ENCODE measurements at places on chromosomes 7 and 10.
A peak's percentile ranks its signal among the peaks of the same experiment; 100 is the strongest.

GRCh38 chr7:46163246-46163645, 242.2 kb upstream of the IGFBP3 start:
- no peak for DNase-seq

GRCh38 chr10:122293156-122293960, 22.3 kb downstream of the BTBD16 start:
- no peak for DNase-seq

DNA sequence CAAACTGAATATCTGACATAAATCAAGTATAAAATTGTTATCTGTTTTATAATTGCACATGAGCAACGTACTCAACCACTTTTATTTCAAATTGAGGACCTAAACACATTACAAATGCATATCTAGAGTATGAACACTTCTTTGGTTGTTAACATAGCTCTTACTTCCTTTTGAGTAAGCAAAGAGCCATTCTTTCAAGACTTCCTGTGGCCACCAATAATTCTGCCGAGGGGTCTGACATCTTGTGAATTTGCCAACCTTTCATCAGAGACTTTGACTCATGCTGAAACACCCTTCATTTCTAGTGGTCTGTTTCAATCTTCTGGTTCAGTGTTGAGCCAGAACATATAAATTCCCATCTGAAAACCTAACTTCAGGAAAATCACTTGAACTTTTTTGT, 59.4 kb downstream of the CDK14 start:
- peak; percentile 93 for DNase-seq

DNA sequence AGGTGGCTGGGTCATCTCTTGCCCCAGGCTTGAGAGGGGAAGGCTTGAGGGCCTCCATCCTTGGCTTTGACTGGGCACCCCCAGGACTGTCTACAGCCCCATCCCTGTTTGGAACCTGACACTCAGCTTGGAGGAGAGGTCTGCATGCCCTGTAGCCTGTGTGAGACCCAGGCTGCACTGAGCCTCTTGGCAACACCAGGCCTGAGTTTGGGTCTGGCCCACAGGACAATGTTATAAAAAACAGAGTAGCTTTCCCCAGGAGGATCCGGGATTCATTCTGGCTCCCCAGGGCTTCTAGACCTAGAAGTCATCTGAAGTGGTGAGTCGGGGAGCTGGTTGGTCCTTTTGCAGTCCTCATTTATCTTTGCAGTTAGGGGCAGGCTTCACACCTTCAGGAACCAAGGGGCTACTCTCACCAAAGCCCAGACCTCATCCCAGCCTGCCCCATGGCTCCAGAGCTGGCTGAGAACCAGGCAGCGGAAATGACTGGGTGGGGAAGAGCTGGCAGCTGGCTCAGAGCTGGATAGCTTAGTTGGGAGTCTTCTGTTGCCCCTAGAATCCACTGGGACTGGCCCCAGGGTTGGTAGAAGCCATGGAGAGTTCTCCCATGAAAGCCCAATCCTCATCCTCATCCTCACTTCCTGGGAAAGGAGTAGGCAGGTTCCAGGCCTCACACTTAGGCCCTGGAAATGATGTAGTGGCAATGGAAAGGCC, 68.8 kb downstream of the ADCYAP1R1 start:
- no peak for DNase-seq

DNA sequence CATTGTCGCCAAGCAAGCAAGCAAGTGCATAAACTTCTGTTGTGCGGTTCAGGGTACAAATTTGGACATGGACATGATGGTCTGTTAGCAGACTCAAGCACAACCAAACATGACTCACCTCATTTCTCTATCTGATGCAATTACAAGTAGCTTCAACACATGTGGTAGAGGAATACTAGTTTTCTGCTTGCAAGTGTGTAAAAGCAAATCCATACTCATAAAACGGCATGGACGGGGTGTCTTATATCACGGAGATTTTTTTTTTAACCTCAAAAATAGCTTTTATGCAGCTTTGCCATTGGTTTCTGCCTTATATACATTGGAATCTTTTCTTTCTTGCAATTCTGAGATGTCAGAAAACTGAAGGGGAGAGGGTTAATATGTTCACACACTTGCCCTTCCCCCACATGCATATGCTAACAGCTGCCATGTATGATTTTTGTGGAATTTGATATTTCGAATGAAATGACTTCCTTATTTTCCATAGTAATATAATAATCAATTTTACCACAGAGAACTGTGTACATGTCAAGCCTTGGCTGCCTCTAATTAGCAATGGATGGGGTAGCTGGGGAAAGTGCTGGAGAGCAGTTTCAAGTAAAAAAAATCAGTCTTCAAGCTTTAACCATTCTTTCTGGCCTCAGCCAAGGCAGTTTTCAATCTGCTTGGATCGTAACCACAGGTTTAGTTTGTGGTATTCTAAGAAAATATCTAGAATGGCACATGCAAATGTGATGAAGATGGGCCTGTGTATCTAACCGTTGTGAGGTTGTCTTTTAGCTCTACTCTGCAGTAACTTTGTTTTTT, 106.0 kb upstream of the PDCD4 start:
- DNase-seq: peak; percentile 49

DNA sequence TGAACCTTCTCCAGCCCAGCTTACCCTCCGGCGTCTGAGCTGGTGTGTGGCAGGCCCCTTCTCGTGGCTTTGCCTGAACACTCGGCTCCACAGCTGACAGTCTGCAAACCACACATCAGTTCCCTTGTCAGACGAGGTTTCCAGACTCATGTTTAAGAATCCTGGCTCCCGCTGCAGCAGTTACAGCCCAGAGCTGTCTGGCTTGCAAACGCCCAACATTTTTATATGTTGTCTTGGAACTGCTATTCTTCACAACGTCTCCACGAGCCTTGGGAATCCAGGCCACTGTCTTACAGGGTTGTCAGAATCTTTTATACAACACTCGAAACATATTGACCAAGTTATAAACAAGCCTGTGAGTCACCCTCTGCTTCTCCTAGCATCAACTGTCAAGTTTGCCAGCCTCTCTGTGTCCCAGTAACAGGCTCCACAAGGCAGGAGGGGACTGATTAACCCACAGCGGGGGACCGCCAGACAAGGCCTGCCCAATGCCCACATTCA, 68.1 kb downstream of the TNS3 start:
- DNase-seq: peak; percentile 88

GRCh38 chr10:104300736-104301292, 31.8 kb downstream of the GSTO2 start:
- DNase-seq: peak; percentile 94

DNA sequence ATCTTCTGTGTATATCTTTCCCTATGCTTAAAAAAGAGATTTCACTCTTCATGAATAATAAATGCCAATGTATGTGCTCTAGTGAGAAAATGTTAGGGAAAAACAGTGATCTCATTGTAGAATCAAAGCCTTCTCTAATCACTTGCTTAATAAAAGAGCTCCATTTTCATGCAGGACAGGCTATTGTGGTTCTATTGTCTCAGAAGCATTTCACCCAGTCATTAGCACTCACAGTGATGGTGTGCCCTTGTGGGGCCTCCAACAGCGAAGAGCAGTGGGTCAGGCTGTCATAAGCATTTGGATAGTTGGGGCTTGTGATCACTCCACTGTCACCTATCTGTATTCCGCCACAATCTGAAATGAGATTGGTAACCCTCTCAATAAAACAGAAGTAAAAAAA, 83.9 kb upstream of the RSU1 start:
- DNase-seq: no peak

GRCh38 chr7:147062897-147063296, 946.3 kb downstream of the CNTNAP2 start:
- no peak for DNase-seq

DNA sequence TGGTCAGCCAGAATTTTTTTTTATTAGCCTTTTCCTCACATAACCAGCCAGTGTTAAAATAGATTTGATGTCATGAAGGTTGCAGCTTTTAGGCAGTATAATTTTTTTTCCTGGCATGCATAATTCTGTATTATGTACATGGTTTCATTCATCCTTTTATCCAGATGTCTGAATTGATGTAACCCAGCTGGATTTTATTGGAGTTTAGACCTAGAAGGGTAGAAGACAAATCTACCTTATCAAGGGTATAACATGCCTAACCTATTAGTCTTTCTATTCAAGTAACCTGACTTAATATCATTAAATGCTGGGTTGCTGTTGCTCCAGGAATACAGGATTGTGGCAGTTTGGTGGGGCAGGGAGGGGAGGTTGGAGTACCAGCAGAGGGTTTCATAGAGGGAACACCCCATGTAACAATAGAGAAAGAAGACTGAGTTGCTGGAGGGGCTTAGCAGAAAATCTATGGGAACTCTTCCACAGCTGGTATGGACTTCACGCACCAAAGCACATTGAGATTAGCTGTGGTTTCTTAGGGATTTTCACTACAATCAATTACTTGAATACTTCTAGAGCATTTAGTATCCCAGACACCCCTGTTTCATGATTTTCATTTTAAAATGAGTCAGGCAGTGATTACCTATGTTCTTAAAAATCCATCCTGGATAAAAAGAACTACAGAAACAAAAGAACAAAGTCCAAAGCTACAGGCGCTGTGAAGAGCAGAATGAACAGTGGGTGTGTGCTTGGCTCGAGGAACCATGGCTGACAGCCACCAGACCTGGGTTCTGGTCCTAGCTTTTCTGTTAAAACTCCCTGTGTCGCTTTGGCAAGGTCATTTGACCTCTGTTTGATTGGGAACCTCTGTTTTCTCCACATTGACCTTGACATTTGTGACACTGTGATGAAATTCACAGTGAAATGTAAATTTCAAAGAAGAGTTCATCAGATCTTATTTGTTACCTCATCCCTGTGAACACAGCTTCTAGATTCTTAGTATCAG, 93.5 kb downstream of the CREM start:
- peak; percentile 21 for DNase-seq

DNA sequence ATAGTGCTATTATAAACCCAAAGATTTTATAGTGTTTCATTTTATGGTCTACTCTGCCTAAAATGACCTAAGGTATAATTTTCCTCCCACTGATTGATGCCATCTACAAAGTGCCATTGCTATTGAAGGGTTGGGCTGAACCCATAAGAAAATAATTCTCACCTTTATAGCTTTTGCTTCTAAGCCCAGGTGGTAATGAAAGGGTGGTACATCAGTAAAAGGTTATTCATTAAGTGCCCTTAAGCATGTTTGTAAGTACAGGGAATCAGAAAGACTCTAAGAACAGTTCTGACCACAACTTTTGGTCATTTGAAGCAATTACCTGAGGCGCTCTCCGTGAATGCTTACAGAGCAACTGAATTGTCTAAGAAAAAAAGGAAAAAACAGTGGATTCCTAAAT, 1247.3 kb downstream of the NXPH1 start:
- DNase-seq: no peak

DNA sequence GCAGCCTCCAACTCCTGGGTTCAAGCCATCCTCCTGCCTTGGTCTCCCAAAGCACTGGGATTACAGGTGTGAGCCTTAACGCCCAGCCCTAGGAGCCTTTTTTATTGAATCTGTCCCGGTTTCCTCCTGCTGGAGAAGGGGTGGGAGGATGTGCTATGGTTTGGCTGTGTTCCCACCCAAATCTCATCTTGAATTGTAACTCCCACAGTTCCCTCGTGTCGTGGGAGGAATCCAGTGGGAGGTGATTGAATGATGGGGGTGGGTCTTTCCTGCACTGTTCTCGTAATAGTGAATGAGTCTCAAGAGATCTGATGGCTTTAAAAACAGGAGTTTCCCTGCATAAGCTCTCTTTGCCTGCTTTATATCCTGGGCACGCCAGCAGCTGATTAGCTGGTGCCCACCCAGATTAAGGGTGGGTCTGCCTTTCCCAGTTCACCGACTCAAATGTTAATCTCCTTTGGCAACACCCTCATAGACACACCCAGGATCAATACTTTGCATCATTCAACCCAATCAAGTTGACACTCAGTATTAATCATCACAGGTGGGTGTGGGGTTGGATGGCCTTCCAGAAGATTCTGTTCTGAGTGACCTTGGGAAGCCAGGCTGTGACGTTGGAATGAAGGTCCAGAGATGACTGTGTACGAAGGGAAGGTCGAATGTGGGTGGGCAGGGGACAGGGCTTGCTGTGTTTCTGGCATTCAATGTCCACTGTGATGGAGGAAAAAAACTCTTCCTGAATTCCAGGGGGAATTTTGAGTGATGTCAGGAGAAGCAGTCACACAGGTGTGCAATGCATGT, 33.8 kb upstream of the CUX1 start:
- DNase-seq: no peak

DNA sequence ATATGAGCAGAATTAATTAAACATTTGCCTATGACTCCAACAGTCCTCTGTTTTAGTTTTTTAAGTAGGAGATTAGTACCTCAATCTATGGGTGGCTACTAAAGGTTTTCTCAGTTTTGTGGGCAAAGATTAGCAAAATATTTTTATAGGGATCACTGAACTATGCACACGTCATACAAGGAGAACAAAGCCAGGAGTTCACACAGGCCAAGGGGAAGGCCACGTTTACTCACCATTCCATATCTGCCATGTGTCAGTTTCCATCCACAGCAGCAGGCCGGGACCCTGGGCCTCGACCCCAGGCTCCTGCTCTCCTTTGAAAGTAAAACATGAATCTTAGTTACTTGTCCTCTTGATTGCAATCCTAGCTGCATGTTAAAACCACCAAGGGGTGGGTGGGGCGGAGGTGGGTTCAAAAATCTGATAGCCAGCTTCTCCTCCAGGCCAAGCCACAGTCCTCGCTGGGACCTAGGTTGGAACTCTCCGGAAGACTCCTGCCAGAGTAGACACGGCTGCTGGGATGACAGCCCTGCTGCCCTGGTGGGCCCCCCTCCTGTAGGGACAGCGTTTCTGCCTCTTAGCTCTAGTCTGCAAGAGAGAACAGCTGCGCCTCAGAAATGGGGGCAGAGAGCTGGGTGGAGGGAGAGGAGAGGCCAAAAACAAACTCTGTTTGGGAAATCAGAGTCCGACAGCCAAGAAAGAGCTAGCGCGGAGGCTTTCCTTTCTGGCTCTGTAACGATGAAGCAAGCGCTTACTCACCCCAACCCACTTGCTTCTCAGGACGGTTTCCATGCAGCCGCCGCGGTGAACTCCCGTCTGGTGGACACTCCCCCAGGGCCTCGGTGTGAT, 35.6 kb downstream of the PITRM1 start:
- DNase-seq: peak; percentile 70

- DNase-seq: no peak
Observed at GRCh38 chr7:139571190-139571589, 47.7 kb downstream of the CLEC2L start.

GRCh38 chr10:44640429-44640828, 255.5 kb upstream of the CXCL12 start:
- DNase-seq: no peak

GRCh38 chr10:69872323-69872722, 70.6 kb downstream of the COL13A1 start:
- DNase-seq: no peak

- DNase-seq: no peak
Observed at GRCh38 chr7:33191340-33191739, 62.0 kb downstream of the BBS9 start.

- no peak for DNase-seq
Observed at GRCh38 chr10:51057925-51058324, 16.4 kb upstream of the PRKG1 start.

- no peak for DNase-seq
Observed at GRCh38 chr10:119362122-119362521, 154.8 kb downstream of the GRK5 start.

DNA sequence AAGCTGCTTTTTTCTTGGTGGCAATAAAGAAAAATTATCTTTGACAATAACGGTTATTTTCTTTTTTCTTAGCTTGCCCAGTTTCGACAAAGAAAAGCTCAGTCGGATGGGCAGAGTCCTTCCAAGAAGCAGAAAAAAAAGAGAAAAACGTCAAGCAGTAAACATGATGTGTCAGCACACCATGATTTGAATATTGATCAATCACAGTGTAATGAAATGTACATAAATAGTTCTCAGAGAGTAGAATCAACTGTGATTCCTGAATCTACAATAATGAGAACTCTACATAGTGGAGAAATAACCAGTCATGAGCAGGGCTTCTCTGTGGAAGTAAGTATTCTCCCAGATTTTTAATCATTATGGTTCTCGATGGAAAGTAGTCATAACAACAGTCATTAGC, 33.0 kb downstream of the AKAP9 start:
- DNase-seq: no peak

Data from iris pigment epithelial cell (primary cell).